ENCODE measurements at places on chromosomes 12 and 14. TPM values are rescaled to one million over a fixed set of nuclear protein-coding genes. Genes with fewer than 3 reads are reported as not detected.
A peak's percentile ranks its signal among the peaks of the same experiment; 100 is the strongest.

The NEUROD4 gene
- not detected for total RNA-seq

The C12orf56 gene
- not detected for total RNA-seq

The VPS29 gene
- total RNA-seq: 93.4 TPM

The BHLHE41 gene
- 25.3 TPM for total RNA-seq

The TMTC2 gene
- total RNA-seq: 1.0 TPM

The CLEC14A gene
- not detected for total RNA-seq

The OGFOD2 gene
- 34.3 TPM for total RNA-seq

The PLCZ1 gene
- total RNA-seq: not detected

The GPR84 gene
- not detected for total RNA-seq

DNA sequence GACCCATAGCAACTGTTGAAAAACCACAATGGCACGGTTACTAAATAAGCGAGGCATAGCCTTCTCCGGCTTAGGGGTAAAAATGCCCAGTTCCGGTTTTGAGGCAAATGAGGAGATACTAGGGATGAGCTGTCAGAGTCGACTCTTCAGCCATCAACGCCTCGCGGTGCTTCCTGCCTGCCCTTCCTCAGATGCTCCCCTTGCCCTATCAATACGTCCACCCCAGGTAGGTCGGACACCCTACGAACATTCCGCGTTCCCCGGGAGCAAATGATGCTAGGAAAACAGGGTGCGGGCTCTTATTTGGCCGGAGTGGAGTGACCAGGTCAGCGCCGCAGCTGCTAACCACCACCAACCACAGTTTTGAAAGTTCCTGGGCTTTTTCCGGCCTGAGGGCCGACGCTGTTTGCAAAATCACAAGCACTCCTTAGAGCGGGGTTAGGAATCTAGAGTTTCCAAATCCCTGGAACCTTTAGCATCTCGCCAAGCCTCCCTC is 1.2 kb downstream of the SRSF9 start:
- DNase-seq: peak; percentile 25

DNA sequence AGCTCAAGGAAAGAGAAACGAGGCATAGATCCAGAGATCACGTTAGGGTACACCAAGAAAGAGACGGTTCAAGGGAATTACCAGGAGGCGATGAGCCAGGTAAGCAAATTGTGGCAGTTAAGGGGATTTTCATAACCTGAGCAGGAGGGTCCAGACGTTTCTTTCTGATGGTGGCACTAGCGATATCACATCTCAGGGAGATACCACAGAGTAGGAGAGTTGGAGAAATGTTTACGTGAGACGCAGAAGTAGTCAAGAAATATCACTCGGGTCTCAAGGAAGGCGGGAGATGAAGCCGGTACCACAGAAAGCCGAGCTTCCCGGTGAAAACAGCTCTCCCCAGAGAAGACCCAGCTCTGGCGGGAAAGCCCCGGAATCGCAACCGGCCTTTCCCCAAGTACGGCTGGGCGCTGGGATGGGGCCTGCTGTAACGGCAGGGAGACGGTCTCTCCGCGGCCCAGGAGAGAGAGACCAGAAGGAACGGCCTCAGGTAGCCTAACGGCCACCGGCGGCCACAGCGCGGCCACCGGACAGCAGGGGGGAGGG is 485 bp downstream of the SENP1 start:
- DNase-seq: no peak

GRCh38 chr12:495466-495865 is 35.7 kb downstream of the B4GALNT3 start:
- DNase-seq: no peak

DNA sequence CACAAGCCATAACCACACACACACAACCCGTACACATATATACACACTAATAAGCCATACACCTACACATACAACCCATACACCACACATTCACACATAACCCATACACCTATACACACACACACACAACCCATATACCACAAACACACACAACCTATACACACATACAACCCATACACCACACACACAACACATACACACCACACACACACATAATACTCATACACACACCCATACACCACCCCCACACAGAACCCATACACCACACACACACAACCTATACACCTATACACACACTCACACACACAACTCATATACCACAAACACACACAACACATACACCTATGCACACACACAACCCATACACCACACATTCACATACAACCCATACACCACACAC is 44.1 kb downstream of the TMEM121 start:
- DNase-seq: no peak

DNA sequence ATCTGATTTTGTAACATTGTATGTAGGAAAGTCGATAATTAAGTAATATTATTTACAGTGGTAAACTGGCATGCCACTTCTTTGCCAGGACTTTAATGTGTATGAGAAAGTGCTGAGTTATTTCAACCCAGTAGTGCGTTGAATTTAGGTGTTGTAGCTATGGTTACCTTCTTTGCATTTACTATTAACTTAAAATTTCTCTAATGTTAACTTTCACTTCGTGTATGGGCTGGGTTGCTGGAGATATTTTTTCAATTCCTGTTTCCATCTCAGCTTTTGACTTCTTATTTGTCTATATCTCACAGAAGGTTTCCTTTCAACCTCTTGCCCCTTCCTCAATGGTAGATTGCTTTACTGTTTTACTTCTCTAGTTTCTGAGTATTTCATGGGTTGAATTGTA is 1345.6 kb downstream of the FSCB start:
- DNase-seq: no peak

DNA sequence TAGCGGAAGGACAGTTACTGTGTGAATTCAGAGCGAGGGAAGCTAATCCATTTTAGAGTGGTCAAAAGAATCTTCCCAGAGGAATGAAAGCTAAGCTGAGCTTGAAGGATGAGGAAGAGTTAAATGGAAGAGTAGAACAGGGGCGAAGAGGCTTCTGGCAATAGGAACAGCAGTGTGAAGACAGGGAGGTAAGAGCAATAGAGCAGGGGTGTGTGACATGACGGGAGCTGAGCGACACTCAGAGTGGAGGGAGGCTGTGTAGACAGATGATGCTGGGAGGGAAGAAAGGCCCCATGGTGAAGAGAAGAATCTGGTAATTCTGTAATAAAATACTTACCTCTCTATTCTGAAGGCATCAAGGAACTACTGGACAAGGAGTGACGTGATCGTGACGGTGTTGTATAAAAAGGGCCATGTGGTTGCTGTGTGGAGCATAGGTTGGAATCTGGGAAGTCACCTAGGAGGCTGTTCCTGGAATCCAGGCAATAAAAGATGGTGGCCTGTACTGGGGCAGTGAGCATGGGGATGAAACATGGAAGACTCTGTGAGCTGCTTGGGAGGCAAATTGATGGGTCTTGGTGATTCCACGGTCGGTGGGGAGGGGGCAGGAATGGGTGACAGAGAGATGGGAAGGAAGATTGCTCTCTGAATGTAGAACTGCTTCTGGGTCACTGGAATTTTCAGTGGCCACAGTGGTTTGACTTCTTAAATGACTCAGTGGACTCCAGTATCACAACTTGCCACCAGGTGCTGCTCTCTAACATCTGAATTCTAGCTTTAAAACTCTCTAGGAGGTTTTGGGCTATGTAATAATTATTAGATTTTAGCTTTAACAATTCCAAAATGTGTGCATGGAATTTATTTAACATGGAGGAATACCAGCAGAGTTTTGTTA is 164.1 kb downstream of the ATP23 start:
- no peak for DNase-seq

DNA sequence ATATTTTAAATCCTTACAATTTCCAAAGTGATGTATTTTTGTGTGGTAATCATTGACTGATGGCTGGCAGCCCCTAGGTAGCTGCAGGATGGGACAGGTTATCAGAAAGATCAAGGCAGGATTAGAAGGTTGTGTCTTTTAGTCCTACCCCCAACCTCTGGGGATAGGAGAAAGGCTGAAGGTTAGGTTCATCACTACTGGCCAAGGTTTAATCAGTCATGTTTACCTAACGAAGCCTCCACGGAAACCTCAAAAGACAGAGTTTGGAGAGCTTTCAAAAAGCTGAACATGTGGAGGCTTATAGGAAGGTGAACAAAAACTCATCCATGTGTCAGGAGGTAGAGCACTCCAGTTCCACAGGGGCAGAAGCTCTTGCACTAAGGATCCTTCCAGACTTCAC is 77.5 kb upstream of the CD163 start:
- no peak for DNase-seq

DNA sequence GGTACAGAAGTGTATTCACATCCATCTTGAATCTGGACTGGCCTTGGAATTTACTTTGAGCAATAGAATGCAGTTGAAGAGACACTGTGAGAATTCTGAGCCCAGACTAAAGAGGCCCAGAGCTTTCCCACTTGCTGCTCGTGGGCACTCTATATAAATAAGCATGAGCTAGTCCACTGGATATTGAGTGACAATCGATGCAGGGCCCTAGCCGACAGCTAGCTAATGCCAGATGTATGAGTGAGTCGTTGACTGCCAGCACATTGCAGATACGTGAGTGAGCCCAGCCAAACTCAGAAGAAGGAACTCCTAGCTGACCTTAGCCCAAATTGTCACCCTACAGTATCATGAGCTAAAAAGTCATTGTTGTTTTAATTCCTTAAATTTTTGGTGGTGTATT is 24.9 kb downstream of the NAV3 start:
- DNase-seq: peak; percentile 57

GRCh38 chr12:53212931-53213330 is 5.9 kb upstream of the ITGB7 start:
- no peak for DNase-seq

DNA sequence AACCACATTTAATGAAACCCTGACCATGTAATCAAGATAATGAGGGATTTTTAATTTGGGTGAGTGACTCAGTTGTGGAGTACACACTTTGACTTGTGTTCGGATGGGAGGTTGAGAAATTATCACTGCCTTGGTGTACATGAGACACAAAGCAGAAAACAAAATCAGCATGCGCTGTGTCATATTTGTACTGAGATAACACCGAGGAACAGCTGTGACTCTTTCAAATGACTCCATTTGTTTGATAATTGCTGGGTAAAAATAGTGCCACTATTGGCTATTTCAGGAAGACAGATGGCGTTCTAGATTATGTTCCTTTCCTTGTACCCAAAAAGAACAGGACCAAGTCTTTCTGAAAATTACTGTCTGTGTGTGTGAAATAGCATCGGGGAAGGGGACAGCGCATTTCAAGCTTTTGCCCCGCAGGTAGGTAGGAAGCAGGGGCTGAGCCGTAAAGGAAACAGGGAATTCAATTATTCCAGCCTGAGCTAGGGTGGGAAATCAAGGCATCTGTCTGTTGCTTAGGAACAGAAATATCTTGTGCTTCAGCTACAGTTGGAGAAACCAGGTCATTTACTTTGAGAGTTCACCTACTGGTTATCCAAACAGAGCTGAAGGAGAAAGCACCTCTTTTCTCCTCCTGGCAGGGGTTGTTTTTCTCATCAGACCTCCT is 114.3 kb downstream of the SNAPC1 start:
- no peak for DNase-seq

DNA sequence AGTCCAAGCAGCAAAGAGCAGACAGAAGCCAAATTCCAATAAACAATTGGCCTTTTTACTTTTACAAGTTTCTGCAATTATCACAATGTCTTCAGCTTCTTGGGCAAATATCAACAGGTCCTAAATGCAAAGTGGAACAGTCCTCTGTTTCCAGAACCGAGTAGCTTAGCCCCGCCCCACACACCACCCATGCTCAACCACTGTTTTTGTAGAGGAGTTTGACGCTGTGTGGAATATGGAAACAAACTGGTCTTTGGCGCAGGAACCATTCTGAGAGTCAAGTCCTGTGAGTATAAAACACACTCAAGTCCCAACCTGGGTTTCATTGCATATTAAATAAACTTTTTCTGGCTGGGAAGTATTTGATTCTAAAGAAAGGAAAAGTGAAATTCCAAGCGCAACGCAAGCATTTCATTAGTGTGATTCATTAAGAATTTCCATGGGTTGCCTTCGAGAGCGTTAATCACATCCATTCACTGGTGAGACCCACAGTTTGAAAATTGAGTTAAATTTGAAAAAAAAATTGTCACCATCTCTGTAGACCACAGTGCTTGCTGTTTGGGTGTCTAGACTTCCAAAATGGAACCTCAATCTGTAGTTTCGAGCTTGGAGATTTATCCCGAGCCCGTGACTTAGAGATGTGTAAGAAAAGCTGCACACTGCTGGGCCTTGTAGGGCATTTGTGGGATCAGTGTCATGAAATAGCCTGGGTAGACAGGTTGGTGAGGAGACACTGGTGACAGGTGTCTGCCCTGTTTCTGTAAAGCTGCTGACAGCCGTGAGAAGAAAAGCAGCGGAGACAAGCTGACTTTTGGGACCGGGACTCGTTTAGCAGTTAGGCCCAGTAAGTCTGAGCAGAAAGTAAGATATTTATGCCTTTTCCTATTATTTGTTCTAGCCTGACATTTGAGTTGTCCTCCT is 96.1 kb downstream of the DAD1 start:
- no peak for DNase-seq

DNA sequence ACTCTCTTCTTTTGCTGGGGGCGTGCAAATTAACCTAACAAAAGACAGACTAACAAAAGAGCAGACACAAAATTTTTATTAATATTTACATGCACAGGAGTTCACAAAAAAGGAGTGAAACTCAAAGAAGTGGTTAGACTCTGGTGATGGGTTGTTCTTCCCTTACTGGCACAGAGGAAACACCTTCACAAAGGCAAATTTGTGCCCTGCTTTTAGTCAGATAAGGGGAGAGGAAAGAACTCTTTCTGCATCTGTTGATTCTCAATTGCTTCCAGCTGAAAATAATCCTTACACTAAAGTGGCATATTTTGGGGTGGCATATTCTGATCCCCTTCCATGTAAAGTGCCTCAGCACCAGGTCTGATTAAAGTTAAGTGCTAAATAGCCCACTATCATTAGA is 190.2 kb upstream of the AMIGO2 start:
- no peak for DNase-seq

GRCh38 chr14:99736603-99737371 is 52.7 kb downstream of the CYP46A1 start:
- no peak for DNase-seq

- no peak for DNase-seq
Measured at GRCh38 chr12:115384391-115384790, 700.4 kb upstream of the TBX3 start.

- peak; percentile 82 for DNase-seq
Measured at GRCh38 chr14:69685218-69685616, 73.8 kb downstream of the SUSD6 start.

DNA sequence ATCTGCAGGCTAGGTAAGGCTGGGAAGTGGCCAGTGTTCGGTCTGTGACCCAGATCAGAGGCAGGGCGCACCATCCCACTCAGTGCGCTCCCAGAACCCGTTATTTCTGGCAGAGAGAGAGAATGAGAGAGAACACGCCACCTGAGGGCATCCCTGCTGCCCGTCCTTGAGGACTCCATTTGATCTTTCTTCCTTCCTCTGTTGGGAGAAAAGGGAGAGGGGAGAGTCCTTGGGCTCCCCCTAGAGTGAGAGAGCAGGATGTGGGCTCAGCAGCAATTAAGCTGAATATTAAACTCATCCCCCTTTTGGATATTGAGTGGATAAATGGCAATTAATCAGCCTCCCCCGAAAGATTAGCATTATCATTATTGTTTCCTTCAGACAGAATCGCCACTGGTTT is 70.6 kb downstream of the IFT43 start:
- DNase-seq: peak; percentile 12

All from Daoy (cell line).